ENCODE measurements at places on chromosomes 4 and X. TPM values are rescaled to one million over a fixed set of nuclear protein-coding genes. Genes with fewer than 3 reads are reported as not detected.

Gene KLHL4
- 0.25 TPM for total RNA-seq

- no peaks in the 10 kb centered on the region for H3K4me1 ChIP-seq
- H3K27me3 ChIP-seq = no peaks in the 10 kb centered on the region
- no peak overlapping the region for H3K4me3 ChIP-seq
- H3K36me3 ChIP-seq = no peaks in the 10 kb centered on the region
Measured at GRCh38 chr4:40202474-40202873, 5.6 kb downstream of the RHOH start.

GRCh38 chrX:107171369-107172102, 34.7 kb downstream of the NUP62CL start:
- H3K4me1 ChIP-seq = no peaks in the 10 kb centered on the region
- H3K4me3 ChIP-seq = no peak overlapping the region
- no peaks in the 10 kb centered on the region for H3K27me3 ChIP-seq
- H3K36me3 ChIP-seq = no peaks in the 10 kb centered on the region
- no peak for DNase-seq
- no peak overlapping the region for H3K27ac ChIP-seq

Gene TCEAL7
- total RNA-seq = 15.7 TPM
